NCI-H1048 (cell line): ENCODE measurements at places on chromosomes 2 and 18.

- DNase-seq: no peak
These were observed 340.3 kb upstream of the SALL3 start for GRCh38 chr18:78639006-78639950.

- DNase-seq: no peak
These were observed 410.6 kb upstream of the FIGN start for GRCh38 chr2:164146441-164146840.

GRCh38 chr2:62136956-62137830 is 58.7 kb upstream of the B3GNT2 start:
- DNase-seq: no peak

DNA sequence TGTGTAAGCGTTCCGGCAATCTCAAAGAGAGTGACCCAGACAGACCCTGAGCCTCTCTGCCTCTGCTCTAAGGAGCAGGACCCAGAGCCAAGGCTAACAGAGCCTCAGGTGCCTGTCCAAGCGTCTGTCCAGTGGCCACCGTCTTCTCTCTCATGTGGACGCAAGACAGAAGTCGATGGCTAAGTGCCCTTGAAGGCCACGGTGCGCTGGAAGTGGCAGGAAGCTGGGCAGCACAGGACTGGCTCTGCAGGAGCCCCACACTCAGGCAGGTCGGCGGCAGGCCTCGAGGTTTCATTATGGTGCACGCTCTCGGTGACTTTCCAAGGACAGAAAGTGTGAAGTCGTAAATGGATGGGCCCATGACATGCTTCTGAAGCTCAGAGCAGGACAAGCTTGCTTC is 49.1 kb downstream of the HDAC4 start:
- no peak for DNase-seq

DNA sequence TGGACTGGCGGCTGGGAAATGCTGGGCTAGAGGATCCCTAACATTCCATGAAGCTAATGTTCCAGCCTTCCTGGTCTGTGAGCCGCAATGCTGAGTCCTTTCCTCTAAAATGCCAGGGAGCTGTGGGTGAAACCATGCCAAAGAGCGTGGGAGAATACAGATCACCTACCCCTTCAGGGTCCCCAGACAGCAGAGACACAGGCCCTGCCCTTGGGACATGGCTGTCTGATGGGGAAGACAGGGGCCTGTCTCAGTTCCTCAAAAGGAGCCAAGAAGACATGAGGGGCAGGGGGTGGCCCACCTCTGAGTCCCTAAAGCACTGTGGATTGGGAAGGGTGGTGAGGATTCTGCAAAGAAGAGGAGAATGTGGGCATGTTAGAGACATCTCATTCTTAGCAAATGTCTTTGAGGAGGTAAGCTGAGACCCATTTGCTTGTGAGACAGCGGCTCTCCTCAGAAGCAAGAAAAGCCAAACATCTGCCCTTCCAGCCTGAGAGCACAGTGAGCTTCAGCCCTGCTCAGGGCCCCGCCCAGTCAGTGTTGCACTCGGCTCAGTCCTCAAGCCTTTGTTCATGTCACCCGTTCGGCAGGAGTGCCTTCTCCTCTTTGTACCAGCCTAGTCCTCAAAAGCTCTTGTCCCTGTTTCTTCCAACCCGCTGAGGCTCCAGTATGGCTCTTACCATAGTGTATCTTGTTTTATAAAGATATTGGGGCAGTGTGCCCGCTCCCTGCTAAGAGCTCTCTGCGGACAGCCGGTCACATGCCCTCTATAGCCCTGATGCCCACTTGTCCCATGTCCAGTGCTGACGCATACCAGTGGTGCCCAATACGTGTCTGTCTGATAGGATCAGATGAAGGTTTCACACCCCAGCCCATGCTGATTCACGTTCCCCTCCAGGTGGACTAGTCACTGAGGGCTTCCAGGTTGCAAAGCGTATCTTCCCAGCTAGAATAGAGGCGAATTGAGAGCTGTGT is 286.2 kb downstream of the CYP26B1 start:
- no peak for DNase-seq

GRCh38 chr2:191226196-191226595 is 19.0 kb upstream of the MYO1B start:
- no peak for DNase-seq

- no peak for DNase-seq
These were observed 29.6 kb downstream of the MRO start for GRCh38 chr18:50790241-50790640.

DNA sequence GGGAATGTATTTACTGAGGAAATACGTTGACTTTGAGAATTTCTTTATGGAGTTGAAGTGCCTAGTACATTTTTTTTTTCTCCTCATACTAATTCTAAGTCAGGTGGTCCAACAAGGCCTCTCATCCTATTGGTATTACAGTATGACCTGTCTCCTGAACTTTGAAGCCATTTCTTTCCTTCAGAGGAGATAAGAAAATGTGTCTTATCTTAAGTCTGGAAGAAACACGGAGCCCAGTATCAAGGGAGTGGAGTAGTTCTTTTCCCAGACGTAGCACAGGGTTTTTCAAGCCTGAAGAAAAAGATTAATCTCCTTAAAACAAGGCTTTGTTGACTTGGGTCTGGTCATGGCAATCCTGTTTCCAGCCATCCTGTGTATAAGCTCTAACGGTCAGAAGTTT is 11.6 kb upstream of the CPS1 start:
- no peak for DNase-seq

GRCh38 chr2:3981446-3981987 is 278.1 kb downstream of the DCDC2C start:
- DNase-seq: no peak

GRCh38 chr2:72731116-72731515 is 94.7 kb downstream of the EXOC6B start:
- no peak for DNase-seq

- no peak for DNase-seq
These were observed 49.1 kb downstream of the PTGR3 start for GRCh38 chr18:75159646-75160356.

DNA sequence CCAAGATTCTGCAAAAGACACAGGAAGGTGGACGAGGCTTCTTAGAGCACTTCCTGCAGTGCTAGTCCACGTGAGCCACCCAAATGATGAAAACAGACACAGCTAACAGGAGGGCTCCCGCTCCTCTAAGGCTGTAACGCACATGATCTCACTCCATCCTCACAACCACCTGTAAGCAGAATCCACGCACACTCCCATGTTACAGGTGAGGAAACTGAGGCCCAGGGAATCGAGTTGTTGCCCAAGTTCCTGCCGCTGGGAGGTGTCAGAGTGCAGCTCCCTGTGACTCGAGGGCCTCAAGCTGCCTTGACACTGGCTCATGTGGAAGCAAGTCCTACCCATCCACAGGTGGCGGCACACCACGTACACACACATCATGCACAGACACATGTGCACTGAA is 4.4 kb downstream of the DNMT3A start:
- DNase-seq: no peak

DNA sequence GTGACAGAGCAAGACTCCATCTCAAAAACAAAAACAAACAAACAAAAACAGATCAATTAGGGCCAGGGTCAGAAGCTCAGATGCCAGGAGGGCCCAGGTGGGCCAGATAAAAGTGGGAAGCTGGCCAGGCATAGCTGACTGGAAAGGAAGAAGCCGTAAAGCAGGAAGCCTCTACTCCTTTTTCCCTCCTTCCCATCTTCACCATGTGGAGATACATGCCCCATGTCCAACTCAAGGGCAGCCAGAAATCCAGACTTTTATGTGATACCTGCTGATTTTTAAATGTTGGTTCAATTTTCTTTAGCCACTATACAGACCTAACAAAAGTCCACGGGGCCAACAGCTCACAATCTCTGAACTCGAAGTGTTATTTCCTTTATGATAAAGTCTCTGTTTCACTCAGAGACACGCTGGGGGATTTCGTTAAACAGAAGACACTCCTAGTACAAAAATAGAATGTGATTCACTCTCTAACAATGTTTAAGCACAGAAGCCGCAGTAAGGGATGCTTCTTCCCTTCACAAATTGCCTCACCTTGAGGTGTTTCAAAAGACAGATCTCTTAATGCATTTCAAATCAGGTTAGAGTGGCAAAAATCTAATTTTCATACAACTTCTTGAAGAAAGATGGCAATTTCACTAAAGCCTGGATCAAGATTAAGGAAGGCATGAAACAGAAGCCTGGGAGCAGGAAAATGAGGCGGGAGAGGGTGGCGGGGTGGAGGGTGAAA is 14.0 kb downstream of the TMEM247 start:
- no peak for DNase-seq

GRCh38 chr2:124315221-124315880 is 290.3 kb downstream of the CNTNAP5 start:
- no peak for DNase-seq

GRCh38 chr2:72148003-72148836 is 558 bp upstream of the CYP26B1 start:
- no peak for DNase-seq

DNA sequence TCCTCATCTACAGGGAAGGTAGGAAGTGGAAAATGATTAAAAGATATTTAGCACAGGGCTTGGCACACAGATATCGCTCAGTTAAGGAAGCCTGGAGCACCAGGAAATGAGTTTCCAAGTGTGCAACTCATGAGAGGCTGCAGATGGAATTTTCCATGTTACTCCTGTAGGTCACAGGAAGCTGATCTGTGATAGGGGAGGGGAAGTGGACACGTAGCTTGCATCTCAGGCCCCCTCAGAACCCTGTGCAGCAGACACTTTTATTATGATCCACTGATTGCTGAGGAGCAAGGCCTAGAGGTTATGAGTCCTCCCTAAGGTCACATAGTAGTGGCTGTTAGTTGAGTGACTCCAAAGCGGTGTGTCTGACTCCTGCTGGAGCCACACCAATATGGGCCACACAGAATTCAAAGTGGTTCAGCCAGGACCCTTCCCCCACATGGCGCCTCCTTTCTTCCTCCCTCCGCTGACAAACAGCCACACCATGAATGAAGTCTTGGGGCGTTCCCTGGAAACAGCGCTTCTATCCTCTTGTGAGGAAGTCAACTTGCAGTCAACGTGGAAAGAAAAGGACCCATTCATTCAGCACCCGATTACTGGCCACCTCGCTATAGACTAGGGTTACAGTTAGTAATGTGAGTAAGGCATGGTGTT is 21.5 kb downstream of the DYSF start:
- no peak for DNase-seq

DNA sequence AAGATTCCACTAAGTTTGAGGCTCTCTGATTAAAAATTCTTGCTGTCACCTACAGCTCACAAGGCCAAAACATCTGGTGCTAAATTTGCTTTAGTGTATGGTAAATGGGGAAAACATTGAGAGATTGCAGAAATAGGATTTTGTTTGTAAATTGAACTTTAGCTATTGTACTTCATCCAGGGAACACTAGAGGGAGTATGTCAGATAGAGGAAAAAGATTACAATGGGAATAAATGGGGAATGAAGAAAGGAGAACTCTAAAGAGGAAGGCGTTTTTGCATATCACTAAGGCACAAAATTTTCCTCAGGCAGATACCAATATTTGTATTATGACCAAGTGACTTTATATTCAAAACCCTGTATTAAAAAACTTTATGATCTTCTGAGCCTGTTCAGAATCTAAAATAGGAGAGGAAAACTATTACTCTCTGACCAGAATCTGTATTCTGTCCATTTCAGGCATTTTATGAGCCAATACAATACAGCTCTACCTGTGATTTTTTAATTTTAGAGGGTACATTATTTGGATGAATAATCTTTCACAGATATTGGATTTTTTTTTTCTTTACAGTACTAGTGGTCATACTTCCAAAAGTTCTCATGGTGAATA is 52.3 kb upstream of the ITGB6 start:
- peak; percentile 41 for DNase-seq

- no peak for DNase-seq
These were observed 165.1 kb upstream of the KCNJ3 start for GRCh38 chr2:154533300-154533940.

DNA sequence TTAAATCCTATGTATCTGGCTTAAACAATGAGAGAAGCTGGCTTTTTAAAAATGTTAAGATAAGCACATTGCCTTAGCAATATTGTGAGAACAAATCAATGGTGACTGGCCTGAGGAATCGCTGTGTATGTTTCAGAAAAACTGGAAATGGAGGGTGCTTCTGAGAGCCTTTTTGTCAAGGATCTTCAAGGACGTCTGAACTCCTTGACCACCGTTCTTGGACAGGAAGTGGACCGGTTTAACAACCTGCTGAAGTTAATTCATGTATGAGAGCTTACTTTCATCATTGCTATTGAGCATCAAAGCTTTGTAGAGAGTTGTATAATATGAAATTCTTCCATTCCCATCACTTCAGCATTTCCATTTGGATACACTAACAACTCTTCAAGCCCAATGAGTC is 72.6 kb downstream of the TRABD2A start:
- DNase-seq: no peak
